ENCODE measurements at places on chromosomes 4 and X.

GRCh38 chr4:153169776-153170175 lies 34.5 kb upstream of the TRIM2 start:
- DNase-seq: no peak

DNA sequence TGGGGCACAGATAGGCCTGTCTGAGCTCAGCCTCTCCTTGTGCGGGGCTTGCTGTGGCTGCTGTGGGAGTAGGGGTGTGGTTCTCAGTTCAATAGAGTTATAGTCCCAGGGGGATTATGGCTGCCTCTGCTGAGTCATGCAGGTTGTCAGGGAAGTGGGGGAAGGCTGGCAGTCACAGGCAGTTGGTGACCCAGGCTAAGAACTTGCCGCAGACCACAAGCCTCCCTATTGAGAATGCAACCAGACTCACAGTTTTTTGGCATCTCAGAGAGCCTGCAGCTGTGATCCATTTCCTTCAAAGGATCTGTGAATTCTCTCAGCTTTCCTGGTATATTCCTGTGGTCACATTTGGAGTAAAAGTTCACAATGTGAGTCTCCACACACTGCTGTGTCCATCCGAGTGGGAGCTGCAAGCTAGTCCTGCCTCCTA lies 364.9 kb downstream of the ZNF674 start:
- no peak for DNase-seq

- no peak for DNase-seq
Measured at GRCh38 chr4:165070560-165070959, 16.9 kb downstream of the TRIM75 start.

DNA sequence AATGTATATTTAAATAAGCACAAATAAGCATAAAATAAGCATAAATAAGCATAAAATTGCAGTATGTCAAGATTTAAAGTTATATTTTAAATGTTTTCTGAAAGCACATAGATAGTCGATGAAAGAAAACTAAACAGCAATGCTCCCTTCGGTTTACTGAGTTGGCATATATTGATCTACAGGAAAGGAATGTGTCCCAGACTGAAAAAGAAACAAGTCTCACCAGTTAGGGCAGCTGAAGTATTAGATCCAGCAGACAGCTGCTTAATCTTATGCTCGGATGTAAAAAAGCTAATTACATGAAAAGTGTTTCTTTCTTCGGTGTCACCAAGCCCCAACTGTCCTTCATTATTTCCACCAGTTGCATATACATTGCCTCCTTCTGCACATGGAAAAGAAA lies 8.7 kb downstream of the RPGR start:
- DNase-seq: no peak

GRCh38 chr4:53507671-53508286 lies 83.5 kb downstream of the LNX1 start:
- DNase-seq: no peak

DNA sequence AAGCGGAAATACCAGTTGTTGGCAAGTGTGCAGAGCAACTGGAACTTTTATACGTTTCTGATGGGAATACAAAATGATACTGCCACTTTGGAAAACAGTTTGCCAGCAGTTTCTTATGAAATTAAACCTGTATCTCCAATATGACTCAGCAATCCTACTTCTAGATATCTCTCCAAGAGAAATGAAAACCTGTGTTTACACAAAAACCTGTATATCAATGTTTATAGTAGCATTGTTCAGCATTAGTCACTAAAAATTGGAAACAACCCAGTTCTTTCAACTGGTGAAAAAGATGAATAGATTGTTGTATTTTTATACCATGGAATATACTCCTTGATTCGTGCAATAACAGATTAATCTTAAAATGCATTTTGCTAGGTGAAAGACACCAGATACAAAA lies 26.8 kb downstream of the ATP7A start:
- DNase-seq: peak; percentile 52

DNA sequence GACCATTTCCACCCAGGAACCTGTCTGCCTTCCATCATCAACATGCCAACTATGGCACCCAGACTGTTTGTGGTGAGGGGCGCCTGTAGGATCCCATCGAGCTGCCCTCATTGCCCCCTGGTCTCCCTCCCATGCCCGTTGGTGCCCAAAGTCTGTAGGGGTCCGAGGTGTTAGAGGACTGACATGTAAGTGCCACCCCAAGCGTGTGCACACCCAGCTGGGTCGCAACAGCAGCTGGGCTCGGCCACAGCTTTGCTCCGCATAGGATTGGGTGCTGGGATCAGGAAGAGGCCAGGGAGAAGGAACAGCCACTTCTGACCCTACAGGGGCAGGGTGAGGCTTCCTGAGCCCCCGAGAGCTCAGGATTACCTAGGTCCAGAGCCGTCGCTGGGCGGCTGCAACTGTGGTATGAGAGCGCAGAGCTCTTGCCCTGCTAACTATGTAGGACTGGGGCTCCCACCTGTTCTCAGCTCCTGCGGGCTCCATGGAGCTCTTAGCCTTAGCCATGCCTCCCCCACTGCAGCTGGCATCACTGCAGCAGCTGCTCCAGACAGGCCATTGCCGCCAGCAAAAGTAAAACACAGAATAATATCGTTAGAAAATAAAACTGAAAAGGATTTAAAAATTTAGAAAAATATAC lies 1160.3 kb downstream of the FSTL5 start:
- DNase-seq: no peak

- DNase-seq: no peak
Measured at GRCh38 chrX:43448688-43449087, 207.4 kb upstream of the MAOA start.

DNA sequence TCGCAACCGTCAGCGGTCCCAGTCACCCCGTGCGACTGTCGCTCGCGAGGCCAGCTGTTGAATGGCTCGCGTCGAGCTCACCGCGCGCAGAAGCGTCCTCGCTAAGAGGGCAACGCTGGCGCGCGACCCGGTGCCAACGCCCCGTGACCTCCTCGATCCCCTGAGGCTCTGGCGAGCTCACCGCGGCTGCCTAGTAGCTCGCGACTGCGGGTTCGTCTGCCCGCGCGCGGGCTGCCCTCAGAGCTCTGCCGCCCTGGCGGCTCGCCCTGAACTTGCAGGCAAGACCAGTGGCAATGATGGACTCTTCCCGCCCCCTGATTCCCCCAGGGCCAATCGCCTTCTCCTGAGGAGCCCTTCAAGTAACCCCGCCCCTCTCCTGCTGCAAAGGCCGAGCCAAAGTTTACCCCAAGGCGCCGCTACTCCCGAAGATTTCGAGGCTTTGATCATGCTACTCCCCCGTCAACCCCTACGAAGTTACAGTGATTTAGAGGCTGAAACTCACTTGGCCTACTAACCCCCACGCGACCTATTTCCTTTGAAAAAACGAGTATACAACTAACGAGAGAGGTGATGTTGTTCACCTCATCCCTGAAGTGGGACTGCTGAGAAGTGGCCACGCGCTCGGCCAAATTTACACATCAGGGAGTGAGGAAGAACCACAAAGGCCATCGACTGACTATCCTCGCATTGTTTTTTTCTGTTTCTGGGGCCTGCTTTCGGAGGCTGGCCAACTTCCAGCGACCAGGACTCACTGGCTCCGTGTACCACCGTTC lies 37.5 kb downstream of the PGRMC1 start:
- DNase-seq: peak; percentile 38

DNA sequence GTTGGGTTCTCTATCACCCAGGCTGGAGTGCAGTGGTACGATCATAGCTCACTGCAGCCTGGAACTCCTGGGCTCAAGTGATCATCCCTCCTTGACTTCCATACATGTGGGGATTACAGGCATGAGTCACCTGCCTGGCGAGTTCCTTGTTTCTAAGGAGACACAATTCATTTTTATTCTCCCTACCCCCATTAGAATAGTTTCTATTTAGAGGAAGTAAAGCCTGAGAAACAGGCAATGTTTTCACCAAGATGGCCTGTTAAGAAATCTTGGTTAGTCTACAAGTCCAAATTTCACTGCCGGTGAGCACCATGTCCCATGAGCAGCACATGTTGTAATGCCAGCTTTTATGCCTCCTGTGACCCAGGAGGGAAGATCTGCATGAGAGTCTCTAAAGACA lies 5.7 kb downstream of the CYBB start:
- DNase-seq: no peak

GRCh38 chr4:184380707-184381106 lies 93.6 kb downstream of the IRF2 start:
- DNase-seq: no peak

GRCh38 chr4:184287697-184288255 lies 70.1 kb upstream of the ENPP6 start:
- no peak for DNase-seq

GRCh38 chr4:21041708-21042107 lies 341.4 kb downstream of the PACRGL start:
- DNase-seq: no peak

- DNase-seq: no peak
Measured at GRCh38 chr4:11743976-11744375, 315.3 kb upstream of the HS3ST1 start.

DNA sequence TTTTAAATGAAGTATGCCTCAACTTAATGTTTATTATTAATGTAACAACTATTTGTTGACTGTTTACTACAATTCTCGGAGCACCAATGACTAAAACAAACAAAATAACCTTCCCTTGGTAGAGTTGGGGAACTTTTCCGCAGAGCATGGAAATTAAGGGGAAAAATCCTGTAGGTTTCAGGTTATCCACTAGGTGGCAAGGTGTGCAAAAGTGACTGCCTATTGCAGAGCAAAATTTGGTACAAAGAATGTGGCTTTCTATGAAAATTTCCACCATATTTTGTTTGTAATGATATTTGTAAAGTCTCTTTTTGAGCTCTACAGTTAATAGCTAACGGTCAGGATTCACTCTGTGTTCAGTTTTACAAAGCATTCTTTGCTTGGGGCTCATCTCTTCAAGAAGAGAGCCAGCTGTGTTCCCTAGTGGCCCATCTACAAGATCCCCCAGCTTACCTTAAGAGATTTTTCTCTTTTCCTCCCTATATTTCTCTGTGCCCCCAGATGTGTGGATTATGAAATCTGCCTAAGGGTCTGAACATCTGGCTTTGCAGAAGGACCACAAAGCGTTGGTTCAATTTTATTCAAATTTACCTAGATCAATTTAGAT lies 61.1 kb downstream of the FBXO8 start:
- peak; percentile 58 for DNase-seq

DNA sequence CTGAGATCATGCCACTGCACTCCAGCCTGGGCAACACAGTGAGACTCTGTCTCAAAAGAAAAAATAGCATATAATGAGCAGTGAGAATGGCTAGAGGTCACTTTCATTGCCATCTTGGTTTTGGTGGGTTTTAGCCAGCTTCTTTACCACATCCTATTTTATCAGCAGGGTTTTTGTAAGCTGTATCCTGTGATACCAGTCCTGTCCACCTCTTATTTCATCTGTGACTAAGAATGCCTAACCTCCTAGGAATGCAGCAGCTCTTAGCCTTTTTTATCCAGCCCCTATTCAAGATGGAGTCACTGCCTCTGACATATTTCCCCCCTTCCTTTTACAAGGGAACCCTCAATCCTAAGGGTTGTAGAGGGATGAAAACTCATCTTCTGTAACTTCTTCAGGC lies 26.1 kb upstream of the IGFBP7 start:
- DNase-seq: no peak

DNA sequence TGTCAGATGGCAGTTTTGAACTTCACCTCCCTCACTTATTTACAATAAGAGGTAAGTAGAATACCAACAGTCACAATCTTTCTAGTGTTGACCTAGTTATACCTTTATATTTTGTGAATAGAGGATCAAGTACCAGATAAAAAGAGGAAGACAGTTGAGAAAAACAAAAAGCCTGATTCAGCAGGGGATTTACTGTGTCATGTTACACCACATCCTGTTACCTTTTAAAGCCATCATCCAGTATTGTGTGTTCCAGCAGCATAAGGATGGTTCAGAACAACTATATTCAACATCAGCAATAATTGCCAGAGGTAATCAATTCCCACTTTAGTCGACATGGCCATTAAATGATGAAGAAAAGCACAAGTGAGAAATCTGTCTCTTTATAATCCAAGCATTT lies 21.3 kb upstream of the CXCL6 start:
- no peak for DNase-seq

DNA sequence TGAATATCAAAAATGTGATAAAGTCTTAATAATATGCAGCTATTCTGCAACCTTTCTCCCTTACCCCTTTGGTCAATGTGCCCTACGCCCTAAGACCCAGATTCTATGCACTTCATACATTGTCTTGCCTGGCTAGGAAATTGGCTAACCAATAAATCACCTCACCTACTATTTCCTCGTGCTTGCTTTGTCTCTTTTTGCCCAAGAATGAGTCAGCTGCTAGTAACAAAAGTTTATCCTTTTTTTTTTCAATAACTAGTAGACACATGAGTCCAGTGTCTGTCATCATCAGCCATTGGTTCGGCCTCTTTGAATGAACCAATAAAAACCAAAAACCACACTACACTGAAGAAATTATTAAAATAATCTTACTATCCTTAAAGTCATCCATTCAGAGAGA lies 387.1 kb downstream of the PPP3CA start:
- no peak for DNase-seq

- no peak for DNase-seq
Measured at GRCh38 chrX:134679644-134680043, 21.4 kb upstream of the PLAC1 start.

DNA sequence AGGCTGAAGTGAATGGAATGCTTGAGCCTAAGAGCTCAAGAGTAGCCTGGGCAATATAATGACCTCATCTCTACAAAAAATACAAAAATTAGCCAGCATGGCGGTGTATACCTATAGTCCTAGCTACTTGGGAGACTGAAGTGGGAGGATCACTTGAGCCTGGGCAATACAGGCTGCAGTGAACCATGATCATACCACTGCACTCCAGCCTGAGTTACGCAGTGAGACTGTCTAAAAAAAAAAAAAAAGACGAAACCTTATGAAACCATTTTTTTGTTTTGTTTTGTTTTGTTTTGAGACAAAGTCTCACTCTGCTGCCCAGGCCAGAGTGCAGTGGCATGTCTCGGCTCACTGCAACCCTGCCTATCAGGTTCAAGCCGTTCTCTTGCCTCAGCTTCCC lies 36.9 kb downstream of the TLR10 start:
- DNase-seq: no peak

DNA sequence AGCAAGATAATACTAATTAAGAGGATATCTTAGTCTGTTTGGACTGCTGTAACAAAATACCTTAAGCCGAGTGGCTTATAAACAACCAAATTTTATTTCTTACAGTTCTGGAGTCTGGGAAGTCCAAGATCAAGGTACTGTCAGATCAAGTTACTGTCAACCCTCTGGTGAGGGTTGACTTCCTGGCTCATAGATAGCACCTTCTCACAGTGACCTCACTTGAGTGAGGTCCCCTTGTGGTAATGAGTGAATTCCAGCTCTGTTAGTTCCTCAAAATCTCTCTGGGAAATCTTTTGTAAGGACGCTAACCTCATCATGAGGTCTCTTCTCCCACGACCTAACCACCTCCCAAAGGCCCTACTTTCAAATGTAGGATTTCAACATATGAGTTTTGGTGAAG lies 36.9 kb upstream of the ADGRA3 start:
- no peak for DNase-seq

DNA sequence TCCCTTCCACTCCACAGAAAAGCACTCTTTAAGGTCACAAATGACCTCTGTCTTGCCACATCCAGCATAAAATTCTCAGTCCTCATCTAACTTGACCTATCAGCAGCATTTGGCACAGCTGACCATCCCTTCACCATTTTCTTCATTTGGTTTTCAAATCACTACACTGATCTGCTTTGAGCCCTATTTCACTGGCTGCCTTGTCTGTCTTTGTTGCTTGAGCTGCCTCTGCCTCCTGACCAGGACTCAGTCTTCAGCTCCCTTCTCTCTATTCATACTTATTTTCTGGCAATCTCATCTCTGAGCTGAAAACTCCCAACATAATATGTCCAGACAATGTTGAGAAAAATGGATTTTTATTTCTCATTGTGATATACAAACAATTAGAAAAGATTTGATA lies 27.7 kb upstream of the PDE5A start:
- DNase-seq: no peak
